ENCODE measurements at places on chromosomes 5 and 9.
A peak's percentile ranks its signal among the peaks of the same experiment; 100 is the strongest.

- peak; percentile 4 for DNase-seq
These were observed 96.5 kb downstream of the JAKMIP2 start for GRCh38 chr5:147685993-147686392.

- DNase-seq = peak; percentile 76
These were observed 778 bp downstream of the TRIM41 start for GRCh38 chr5:181223729-181224389.

- DNase-seq = peak; percentile 2
These were observed 7.0 kb upstream of the UGT3A2 start for GRCh38 chr5:36073595-36074216.

GRCh38 chr9:6413365-6414246, 607 bp downstream of the UHRF2 start:
- DNase-seq = no peak

DNA sequence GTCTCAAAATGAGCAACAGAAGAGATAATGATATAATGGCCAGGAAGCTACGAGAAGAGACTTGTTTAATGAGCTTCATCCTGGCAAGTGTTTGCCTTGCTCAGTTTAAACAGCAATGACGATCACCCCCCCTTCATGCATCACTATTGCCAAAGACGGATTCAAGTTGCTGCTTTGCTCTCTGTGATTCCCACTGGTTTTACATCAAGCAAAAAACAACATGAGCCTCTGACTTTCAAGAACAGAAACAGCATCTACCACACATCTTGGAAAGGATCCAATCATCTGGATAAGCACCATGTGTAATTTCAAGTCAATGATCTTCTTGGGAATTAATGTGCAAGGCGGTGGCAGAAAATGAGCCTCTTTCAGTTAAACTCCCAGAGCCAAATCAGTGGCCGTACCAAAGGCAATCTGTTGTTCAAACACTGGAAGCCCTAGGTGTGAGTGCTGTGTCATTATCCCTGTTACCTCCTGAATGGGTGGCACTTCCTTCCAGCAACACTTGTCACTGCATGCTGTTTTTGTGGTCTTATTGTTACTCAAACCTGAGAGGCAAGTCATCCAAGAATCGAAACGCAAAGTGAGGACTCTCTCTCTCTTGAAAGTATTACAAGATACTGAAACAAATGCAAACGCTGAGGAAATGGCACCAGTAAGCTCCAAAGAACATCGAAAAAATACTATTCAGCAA, 72.8 kb downstream of the MED27 start:
- DNase-seq = peak; percentile 44

DNA sequence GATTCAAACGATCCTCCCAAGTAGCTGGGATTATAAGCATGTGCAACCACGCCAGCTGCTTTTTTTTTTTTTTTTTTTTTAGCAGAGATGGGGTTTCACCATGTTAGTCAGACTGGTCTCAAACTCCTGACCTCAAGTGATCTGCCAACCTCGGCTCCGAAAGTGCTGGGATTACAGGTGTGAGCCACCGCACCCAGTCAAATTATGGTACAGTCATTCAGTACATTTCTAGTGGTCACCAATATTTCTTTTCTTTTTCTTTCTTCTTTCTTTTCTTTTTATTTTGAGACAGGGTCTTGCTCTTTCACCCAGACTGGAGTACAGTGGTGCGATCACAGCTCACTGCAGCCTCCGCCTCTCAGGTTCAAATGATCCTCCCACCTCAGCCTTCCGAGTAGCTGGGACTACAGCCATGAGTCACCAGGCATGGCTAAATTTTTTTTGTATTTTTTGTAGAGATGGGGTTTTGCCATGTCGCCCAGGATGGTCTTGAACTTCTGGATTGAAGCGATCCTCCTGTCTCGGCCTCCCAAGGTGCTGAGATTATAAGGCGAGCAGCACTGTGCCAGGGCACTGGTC, 25.4 kb upstream of the DCP2 start:
- no peak for DNase-seq

GRCh38 chr9:102237520-102237919, 499.1 kb upstream of the GRIN3A start:
- DNase-seq = no peak

DNA sequence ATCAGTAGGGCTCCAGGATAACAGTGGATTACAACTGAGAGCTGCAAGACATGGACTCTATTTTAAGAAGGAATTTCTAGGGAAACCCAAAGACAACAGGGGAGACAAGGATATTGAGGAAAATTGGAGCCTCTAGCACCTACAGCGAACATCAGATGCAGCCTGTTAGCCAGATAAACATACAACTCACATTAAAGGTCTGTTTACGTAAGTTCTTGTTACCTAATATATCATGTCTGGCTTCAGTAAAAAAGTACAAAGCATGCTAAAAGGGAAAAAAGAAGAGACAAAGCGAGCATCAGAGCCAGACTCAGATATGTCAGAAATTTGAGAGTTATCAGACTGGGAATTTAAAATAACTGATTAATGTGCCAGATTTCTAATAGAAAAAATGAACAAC, 17.2 kb downstream of the GNPDA1 start:
- DNase-seq = no peak

- DNase-seq = no peak
These were observed 20.5 kb downstream of the CSF1R start for GRCh38 chr5:150065886-150066285.

DNA sequence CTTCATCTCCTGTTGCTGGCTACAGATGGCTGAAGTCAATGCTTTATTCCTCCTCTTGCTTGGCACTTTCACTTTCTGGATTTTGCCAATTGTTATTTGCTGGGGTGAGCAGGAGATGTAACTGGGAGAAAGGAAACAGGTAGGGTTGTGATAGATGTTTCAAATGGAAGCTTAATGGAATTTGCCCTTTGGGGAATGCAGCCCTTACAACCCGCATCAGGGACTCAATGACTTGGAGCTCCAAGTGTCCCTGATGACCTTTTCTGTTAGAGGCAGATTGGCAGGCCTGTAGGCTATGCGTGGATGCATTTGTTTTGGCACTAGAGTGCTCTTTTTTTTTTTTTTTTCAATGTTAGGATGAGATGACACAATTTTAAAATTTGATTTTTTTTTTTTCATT, 219.9 kb upstream of the GLRA1 start:
- DNase-seq = no peak

DNA sequence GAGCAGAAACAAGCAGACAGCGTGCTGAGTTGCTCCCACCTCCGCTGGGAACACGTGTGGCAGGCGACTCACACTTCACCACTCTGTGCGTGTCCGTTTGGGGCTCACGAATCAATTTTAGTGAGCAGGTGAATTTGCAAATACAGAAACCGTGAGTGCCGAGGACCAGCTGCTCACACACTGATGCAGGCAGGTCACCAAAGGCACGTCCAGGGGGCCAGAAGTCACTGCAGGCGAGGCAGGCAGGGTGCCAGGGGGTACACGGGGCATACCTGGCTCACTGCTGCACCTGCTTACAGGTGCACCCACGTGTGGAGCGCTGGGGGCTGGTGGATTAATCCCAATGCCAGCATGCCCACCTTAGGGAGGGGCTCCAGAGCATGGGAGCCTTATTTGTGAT, 68.8 kb downstream of the ZNF354C start:
- DNase-seq = no peak

GRCh38 chr5:175621971-175622370, 35.9 kb upstream of the HRH2 start:
- DNase-seq = no peak

- DNase-seq = peak; percentile 15
These were observed 3.4 kb downstream of the GFM2 start for GRCh38 chr5:74763504-74763903.

DNA sequence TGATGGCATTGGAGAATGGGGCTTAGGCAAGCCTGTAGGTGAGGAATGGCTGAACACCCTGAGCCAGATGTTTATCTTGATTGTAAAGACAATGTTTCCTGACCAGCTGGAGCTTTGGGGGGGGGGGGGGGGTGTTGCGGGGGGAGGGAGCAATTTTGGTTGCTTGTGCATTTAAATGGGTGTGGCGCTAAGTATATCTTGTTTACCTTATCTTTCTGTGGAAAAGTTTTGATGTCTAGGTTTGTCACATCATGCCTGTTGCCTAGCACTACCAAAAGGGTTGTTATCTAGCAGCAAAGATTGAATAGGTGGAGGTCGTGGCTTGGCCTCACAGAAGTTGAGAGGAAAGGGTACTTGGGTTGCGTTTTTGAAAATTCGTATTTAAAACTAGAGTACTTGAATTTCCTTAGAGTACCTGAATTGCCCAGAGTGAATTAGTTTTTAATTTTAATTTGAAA, 1.3 kb downstream of the SMAD5 start:
- DNase-seq = peak; percentile 21

DNA sequence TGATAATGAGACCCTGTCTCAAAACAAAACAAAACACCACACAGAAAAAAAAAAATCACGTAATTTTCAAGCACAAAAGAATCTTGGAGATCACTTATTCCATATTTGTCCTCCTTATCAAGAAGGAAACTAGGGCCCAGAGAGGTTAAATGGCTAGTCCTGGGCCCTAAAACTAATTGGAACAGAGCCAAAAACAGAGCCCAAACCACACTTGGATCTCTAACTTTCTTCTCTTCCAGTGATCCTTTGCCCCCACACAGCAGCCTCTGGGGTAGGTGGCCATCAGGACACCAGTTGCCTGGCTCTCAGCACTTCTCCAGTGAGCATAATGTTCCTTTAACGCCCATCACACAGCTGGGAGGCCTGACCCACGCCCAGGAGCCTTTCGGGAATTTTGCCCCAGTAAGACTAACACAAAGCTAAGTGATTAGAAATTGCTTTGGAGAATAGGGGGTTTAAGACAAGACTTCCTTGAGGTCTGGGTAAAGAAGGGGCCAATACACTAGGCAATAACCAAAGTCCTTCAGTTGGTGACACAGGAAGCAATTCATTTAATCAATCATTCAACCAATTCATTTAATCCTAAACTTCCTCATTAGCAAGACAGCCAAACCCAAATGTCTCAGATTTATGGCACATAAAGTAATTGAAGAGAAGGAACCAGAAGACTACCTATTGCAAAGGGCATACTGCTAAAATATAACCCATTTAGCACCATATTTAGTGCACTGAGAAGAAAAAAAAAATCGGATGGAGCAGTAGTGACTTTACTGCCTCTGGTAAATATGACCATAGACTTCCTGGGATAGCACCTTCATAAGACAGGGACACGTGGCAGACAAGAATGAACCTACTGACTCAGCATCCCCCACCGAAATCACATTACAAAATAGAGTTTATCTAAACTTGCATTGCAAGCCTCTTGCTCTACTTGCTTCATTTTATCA, 77.8 kb downstream of the ZNF608 start:
- DNase-seq = no peak

GRCh38 chr5:43396762-43397304, 15.4 kb downstream of the CCL28 start:
- no peak for DNase-seq

DNA sequence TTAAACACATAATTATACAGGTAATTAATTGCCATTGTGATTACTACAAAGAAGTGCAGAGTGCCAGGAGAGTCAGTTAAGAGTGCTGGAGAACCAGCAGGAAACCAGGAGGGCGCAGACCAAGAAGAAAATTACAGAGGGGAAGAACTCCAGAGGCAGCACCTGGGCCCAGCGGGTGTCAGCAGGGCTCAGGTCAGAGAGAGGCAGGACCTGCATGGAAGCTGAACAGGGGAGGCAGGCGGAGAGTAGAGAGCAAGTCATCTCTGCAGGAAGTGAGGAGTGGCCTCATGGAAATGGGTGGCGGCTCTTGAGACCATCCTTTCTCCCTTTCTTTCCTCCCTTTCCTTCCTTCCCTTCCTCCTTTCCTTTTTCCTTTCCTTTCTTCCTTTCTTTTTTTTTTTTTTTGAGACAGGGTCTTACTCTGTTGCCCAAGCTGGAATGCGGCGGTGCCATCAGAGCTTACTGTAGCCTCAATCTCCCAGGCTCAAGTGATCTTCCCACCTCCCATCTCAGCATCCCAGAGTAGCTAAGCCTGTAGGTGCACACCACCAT, 4.0 kb upstream of the ZBTB34 start:
- DNase-seq = no peak

GRCh38 chr5:168015506-168015905, 275.9 kb upstream of the WWC1 start:
- DNase-seq = peak; percentile 8

- DNase-seq = no peak
These were observed 4.1 kb downstream of the SLC1A1 start for GRCh38 chr9:4494332-4494731.

GRCh38 chr9:76086539-76086938, 196.1 kb downstream of the PCSK5 start:
- no peak for DNase-seq

GRCh38 chr9:127172066-127172707, 49.8 kb upstream of the ANGPTL2 start:
- peak; percentile 76 for DNase-seq

DNA sequence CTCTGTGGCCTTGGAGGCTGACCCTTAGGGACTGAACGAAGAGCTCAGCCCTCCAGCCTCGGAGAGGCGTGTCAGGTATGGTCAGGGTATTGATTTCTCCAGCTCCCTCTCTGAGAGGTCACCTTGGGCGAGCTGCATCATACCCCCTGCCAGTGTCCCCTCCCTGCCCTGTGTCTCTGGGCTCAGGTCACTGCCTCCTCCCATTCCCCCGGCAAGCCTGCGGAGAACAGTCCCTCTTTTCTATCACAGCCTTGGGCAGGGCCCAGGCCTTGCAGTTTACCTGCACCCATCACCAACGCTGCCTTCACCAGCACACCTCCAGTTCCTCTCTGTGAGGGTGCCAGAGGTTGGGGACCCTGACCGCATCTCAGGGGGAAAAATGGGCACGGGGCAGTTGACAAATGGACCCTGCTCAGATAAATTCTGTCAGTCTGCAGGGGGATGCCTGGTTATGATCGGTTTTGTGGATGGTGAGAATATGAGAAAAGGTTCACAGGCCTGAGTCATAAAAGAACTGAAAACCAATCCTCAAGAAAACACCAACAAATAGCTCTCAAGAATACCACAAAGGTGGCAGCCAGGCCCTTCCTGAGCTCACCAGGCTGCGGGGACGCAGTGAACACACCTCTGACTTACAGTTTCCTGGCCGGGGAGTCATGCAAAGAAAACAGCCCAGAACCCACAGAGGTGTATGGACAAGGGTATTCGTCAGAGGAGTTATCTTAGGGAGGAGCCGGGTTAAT, 24.7 kb upstream of the RXRA start:
- DNase-seq = no peak

- DNase-seq = no peak
These were observed 25.8 kb upstream of the HMCN2 start for GRCh38 chr9:130239741-130240241.

GRCh38 chr9:97567894-97568202, 65.3 kb downstream of the TSTD2 start:
- DNase-seq = no peak

- DNase-seq = no peak
These were observed 523.1 kb downstream of the EFNA5 start for GRCh38 chr5:107147589-107147988.

- DNase-seq = no peak
These were observed 254.1 kb downstream of the CDH18 start for GRCh38 chr5:19733612-19734495.
